ENCODE measurements at places on chromosomes 2 and 18.

DNA sequence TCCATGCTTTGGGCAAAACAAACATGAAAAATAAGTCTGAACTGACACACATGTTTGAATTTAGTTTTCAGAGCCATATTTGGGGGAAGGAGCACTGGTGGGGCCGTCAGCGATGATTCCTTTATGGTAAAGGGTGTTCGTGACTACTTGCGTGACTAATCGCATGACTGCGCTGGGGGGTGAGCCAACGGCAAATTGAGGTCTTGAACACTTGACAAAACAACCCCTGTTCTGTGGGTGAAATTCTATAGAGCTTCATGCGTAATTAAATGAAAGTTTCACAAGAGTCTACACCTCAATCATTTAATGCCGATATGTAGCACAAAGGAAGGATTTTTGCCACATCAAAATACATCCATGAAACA is 127.5 kb upstream of the CYP1B1 start:
- no peak for DNase-seq

- DNase-seq, result no peak
Measured at GRCh38 chr2:74585406-74586185, 31.1 kb downstream of the DOK1 start.

GRCh38 chr2:80722803-80723202 is 418.3 kb upstream of the LRRTM1 start:
- no peak for DNase-seq

- no peak for DNase-seq
Measured at GRCh38 chr2:237139123-237139675, 53.5 kb downstream of the COPS8 start.

GRCh38 chr2:226407135-226407534 is 392.5 kb downstream of the IRS1 start:
- DNase-seq, result no peak

DNA sequence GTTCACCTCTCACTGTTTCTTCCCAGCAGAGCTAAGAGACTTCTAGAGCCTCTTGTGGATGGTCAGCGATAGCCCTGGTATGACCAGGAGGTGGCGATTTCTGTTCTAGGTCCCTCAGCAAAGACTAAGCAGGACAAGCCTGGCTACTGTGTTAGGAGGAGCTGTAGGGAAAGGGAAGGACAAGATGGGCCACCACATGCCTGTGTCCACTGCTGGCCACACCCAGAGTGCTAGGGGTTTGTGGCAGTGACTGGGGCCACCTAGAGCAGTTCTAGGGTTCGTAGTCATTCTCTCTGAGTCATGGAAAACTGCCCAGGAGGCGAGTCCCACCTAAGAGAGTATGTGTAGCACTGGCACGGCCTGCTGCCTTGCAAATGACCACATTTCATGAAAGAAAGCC is 179.4 kb downstream of the ALPK2 start:
- DNase-seq, result no peak

DNA sequence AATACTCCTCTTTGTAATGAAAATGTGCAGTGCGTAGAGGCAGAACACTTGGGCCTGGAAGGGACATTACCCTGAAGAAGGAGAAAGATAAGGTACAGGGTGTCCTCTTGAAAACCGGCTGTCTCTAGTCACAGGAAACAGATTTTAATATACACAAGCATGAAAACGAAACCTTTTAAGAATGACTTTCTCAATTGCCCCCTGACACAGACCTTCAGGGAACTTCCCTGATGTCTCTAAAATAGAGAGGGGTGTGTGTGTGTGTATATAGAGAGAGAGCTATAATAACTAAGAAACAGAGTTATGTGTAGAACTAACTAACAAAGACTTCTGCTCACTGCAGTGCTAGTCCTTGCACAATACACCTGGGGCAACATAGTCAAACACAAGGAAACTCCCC is 780.0 kb downstream of the CNTNAP5 start:
- no peak for DNase-seq

DNA sequence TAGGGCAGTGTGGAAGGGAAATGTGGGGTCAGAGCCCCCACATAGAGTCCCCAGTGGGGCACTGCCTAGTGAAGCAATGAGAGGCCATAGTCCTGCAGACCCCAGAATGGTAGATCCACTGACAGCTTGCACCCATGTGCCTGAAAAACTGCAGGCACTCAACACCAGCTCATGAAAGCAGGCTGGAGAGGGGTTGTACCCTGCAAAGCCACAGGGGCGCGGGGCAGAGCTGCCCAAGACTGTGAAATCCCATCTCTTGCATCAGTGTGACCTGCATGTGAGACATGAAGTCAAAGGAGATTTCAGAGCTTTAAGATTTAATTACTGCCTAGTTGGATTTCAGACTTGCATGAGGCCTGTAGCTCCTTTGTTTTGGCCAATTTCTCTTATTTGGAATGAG is 224.0 kb downstream of the TXNL1 start:
- no peak for DNase-seq

- no peak for DNase-seq
Measured at GRCh38 chr2:125281242-125281641, 1256.2 kb downstream of the CNTNAP5 start.

DNA sequence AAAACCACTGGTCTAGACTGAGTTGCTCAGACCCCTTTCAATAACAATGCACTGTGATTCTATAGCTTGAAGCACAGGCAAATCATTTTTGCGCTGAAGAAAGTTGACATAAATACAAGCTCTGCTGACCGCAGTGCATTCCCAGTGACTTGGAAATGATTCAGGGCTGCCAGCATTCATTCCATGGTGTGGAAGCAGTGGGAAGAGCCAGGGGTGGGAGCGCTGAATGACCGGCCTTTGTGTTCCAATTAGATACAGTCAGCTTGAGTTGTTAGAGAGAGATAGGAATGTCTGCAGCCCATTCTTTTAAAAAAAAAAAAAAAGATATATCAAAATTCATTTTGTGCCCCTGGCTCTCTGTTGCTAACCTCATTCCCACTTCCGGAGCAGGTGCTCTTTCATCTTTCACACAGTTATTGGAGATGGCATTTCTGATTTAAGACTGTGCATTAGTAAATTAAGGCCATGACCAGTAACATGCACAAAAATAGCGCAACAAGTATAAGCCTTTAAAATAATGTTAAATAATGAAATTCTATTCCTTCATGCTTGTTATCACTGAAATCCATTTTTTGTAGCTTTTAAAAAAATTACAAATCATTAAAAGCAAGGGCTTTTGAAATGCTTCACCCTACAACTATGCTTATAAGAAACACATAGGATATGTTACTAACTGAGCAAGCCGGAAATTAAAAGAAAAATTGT is 59.4 kb upstream of the CTLA4 start:
- no peak for DNase-seq

DNA sequence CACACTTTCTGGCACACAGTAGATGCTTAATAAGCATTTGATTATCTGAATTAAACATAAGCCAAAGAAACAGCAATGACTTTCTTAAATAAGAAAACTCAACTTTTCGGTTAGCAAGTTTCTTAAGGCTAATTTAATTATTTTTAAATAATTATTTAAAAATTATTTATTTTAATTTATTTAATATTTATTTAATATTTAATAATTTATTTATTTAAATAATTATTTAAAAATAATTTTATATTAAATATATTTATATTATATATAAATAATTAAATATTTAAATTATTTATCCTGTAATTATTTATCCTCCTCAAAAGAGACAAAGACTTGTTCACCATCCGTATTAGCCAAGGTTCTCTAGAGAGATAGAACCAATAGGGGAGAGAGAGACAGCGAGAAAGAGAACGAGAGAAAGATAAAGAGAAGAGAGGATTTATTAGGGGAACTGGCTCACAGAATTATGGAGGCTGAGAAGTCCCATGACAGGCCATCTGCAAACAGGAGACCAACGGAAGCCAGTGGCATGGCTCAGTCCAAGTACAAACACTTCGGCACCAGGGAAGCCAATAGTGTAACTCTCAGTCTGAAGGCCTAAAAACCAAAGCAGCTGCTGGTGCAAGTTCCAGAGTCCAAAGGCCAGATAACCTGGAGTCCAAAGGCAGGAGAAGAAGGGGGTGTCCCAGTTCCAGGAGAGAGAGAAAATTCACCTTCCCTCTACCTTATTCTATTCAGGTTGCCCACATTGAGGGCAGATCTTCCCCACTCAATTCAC is 125.3 kb downstream of the METTL8 start:
- no peak for DNase-seq

DNA sequence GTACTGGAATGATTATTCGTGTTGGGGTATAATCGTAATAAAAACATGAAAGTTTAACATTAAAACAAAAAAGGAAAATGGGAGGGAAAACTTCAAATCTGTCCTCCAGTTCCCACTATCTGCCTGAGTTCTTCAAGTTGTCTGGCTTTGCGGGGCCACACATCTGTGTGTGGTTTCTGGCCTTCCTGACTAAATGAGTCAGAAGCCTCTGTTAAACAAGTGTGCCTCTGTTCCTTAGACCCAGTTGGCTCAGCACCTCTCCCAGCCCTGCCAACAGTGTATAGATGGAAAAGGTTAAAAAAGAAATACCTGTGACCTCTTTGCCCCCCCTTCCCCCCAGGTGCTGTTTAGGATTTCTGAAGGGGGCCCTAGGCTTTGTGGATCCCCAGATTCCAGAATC is 30.2 kb downstream of the XDH start:
- no peak for DNase-seq

GRCh38 chr2:8030573-8031303 is 651.1 kb upstream of the ID2 start:
- DNase-seq, result no peak

GRCh38 chr2:234133004-234133403 is 82.5 kb downstream of the SPP2 start:
- DNase-seq, result no peak

- DNase-seq, result no peak
Measured at GRCh38 chr2:140550821-140551220, 1580.0 kb downstream of the LRP1B start.

DNA sequence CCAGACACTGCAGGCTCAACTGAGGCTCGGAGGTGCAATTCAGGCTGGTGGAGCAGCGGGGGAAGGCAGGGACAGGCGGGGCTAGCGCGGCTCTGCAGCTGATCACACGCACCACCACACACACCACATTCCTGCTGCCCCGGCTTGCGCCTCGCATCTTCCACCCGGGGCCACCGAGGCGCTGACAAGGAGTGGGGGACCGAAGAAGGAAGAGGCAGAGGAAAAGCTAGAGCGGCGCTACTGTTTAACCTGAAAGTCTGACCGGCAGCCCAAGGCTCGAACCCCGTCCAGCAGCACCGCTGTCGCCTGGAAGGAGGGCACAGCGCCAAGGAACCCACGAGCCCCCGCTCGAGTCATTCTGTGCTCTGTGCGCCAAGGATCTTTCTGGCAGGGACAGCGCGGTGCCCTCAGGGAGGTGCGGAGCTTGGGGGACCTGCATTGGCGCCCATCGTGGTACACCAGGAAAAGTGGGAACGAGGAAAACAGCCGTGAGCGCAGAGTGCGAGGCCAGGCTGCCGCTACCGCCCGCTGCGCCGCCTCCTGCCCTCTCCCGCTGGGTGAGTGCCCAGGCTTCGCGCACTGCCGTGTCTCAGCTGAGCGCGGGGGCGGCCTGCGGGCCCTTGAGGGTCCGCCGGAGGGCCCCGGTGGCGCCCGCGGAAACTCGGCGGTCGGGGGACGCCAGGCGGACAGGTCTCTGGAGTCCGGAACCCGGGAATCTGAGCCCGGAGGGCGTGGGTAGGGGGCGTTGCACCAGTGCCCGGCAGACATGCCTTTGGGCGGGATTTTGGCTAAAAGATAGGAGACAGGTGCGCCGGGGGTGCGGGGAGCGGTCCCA is 860 bp upstream of the KCNJ3 start:
- peak; percentile 16 for DNase-seq
